ENCODE measurements at places on chromosomes 4 and X.

DNA sequence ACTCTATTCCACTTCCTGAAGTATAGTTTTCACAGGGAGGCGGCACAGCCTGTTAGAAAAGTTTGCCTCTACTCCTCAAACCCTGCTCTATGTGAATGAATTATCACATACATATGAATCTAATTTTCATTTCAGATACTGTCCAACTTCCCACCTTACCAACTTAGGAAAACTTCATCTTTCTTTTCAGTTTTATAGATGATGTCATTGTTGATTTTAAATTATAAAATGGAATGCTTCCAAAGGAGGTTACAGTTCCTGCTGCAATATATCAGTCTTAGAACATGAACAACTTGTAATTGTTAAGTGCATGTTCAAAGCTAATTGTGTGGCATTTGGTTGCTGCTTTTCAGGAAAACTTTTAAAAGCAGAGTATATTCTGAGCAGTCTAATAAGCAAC is 92.4 kb downstream of the NEUROG2 start:
- DNase-seq, result no peak

DNA sequence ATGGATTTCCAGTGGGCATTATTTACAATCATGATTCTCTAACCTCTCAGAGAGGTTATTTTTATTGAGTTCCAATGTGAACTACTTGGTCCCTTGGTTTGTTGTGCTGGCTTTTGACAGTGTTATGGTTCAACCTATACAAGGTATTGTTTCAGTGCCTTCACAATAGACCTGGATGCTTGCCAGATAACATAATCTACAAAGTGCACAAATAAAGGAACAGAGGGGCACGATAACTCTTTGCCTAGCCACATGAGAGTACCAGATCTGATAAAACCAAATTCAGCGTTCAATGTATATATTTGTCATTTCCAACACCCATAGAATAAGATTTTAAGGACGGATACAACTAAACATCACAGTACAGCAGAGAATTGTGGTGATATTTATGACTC is 120.8 kb downstream of the RASL11B start:
- no peak for DNase-seq

DNA sequence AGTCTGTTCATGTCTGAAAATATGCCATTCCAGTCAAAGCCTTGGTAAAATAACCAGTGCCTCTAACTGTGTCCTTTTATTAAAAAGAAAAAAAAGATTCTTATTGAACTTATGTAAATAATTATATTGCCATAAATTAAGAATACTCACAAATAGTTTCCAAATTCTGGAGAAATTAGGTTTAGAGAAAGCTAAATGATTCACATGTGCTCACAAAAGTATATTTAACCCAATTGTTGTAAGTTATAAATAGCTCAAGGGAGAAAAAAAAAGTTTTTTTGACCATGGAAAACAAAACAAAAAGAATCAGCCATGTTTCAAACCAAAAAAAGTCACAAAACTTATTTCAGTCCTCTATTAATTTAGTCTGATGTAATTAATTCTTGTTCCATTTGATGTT is 25.3 kb upstream of the HERC6 start:
- DNase-seq, result no peak

GRCh38 chr4:173565281-173565680 is 35.3 kb upstream of the HAND2 start:
- DNase-seq, result no peak

GRCh38 chrX:17481086-17481485 is 106.1 kb downstream of the NHS start:
- DNase-seq, result no peak

DNA sequence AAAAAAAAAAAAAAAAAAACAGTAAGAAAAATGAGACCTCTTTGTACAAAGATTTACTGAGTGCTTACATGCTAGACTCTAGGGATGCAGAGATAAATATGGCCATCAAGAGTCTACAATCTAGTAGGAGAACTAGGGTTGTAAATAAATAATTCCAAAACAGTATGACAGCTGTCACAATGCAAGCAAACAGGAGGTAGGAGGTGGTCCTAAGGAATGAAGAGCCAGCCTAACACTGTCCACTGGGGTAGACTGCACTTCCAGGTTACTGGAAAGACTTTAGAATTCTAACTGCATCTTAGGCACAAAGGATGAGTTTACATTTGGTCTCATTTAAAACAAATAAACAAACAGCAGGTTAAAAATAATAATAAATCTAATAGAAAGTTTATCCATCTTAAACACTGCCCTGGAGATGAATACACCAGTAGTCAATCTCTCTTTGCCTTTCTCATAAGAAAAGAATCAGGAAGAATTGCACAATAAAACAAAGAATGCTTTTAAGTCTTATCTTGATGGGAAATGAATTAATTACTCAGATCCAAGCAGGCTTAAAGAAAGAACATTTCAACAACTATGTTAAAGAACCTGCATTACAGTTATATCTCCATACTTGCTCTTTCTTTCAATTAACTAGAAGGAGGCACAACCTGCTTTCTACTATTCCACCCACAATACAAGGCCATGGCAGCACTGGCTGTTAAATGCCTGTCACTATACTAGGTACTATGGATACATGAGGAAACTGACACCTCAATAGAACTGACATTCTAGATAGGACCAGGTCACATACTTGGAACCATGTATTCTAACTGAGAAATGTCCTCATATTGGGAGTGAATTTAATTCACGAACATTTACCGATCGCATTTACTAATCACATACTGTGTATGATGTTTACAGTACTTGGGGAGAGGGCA is 12.7 kb downstream of the ADGRA3 start:
- DNase-seq, result no peak

DNA sequence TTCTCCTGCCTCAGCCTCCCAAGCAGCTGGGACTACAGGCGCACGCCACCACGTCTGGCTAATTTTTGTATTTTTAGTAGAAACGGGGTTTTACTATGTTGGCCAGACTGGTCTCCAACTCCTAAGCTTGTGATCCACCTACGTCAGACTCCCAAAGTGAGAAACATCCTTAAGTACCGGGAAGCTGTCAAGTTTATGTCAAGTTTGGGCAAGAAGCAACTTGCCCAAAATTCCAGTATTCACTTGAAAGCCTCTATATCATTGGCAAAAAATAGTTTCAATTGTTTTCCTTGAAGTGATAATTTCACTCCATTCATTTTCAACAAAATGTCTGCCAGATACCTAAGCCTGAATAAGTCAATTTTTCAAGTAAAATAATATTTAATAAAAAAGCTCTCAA is 370.0 kb downstream of the FBXO8 start:
- DNase-seq, result no peak

GRCh38 chr4:25702848-25703247 is 47.2 kb downstream of the SLC34A2 start:
- no peak for DNase-seq

DNA sequence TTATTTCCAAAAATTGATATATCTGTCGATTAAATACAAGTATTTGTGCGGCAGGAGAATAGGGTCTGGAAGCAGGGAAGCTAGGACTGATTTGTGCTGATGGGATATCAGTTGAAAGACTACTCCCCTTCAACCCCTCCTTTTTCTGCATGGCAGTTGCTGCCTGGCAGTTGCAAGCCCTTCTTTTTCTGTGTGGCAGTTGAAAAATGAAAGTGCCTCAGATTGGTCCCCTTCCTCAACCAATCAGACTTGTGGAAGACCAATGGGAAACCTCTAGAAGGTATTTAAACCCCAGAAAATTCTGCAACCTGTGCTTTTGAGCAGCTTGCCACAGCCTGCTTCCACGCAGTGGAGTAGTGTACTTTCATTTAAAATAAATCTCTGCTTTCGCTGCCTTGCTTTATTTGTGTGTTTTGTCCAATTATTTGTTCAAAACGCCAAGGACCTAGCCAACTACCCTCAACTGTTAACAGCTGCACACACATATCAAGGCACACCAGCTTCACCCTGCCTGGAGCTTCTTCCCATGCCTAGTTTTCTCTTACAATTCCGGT is 1.5 kb upstream of the TMA16 start:
- no peak for DNase-seq

DNA sequence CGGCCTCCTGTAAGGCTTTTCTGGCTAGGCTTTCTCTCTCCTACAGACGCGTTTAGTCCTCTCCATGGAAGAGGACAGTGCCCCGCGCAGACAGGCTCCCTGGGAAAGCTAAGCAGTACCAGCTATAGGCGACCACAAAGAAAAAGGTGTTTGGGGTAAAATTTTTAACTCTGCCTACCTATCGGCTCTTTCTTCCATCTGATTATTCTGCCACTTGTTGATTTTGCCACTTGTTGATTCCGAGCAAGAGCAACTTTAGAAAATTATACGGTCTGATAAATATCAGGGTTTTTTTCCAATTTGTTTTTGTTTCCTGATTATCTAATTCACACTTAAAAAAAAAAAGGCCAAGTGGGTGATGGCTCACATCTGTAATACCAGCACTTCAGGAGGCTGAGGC is 1600.5 kb upstream of the TENM3 start:
- no peak for DNase-seq

- DNase-seq, result no peak
Measured at GRCh38 chr4:8920289-8920965, 48.8 kb upstream of the HMX1 start.

DNA sequence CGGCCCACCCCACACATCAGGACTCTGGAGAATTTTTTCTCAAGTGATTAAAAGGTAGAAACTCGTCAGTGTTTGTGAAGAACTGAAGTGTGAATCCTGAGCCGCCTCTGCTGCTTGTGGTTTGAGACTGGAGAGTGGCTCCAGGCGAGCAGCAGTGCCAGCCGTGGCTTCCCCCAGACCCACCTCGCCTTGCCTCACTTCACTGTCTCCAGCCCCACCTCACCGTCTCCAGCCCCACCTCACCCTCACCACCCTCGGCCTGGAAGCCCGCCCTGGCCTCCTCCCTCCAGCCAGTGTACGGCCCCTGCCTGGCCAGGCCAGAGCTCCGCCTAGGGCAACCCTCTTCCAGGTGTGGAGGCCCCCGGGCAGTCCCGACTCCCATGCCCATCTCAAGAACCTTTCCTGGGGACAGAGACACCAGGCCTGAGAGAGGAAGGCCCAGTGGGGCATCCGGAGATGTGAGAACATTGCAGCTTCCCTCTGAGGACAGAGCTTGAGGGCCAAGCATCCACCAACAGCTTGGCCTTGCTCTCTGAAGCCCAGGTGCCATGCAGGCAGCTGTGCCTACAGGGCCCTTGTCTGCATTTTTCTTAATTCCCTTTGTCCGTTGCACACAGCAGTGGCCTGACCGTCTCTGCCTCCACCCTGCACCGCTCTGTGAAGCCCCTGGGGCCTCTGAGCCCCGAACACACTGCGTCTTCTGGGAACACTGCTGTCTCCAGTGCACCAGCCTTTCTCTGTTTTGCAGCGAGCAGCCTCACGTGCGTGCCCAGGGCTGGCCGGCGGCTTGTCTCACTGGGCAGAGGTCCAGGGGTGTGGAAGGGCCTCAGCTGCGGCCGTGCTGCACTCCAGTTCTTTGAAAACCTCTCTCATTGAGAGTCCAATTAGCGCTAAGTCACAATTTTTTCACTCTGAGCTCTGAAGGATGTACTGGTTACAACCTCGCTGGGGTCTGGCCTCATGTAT is 13.8 kb downstream of the SH3BP2 start:
- DNase-seq, result no peak

DNA sequence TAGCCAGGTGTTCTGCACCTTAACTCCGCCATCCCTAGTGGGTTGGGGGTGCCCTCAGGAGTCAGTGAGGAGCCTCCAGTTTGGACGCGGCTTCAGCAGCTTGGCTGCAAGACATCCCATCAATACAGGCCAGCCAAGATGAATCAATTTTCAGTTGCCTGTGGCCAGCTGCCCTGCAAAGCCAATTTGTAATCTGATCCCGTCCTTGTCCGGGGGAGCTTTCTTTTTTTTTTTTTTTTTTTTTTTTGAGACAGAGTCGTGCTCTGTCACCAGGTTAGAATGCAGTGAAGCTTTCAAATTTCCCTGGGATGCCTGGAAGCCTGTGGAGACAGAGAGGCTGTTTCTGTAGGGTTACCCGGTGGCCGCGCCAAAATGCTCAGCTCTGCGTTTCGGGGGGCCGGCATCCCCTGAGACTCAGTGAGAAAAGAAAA is 192.5 kb downstream of the ASMT start:
- no peak for DNase-seq

DNA sequence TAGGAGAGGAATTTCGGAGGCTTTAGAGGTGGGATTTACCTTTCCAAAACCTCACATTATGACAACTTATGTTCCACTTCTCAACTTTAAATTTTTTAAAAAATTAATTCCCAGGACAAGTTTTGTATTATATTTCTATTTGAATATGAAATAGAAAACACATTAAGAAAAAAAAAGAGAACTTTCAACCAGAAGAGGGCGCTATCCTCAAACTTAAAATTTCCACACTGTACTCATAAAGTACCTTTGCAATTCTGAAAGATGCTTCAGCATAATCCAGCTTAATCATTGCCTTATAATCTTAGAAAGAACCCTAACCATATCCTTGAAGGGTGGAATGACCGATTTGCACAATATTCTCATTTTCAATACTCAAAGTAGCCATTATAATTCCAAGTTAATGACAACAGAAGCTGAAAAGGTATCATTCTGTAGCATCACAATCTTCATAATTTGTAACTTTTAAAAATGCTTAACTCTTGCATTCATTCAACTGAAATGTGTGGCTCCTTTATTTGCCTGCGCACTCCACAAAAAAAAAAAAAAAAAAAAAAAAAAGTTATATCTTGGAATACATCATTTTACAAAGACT is 158.0 kb downstream of the KCNIP4 start:
- peak; percentile 3 for DNase-seq

DNA sequence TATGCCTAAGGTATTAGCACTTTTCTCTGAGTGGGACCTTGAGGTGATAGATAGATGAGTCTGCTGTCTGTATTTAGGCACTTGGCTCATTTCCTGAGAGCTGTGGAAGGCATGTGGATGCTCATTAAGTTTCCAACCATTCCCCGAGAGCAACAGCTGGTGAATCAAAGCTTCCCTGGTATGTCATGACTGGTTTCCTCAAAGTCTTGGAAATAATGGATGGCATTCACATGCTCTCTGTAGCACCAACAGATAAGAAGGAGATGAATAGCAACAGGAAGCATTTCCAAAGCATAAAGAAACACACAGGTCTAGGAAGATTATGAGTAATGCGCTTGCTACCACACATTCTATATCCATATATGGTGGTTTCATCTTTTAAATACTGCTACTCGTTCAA is 118.3 kb upstream of the ETNPPL start:
- no peak for DNase-seq

DNA sequence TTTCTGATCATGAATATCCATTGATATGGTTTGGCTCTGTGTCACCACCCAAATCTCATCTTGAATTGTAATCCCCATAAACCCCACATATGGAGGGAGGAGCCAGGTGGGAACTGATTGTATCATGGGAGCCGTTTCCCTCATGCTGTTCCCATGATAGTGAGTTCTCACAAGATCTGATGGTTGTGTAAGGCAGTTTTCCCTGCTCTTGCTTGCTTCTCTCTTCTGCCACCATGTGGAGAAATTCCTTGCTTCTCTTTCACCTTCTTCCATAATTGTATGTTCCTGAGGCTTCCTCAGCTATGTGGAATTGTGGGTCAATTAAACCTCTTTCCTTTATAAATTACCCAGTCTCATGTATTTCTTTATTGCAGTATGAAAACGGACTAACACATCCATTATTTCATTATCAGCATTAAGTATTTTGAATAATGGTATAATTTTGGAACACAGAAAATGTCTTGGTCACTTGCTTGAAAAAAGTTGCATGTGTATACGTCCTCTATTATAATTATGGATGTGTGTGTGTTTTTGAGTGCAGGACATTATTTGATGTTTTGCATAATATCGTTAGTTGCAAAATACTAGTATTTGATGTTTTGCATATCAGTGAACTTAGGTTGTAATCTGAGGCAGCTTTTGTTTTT is 334.6 kb downstream of the PCDH10 start:
- DNase-seq, result peak; percentile 93
